KBM-7 (cell line): ENCODE measurements at places on chromosomes 2 and 18.

GRCh38 chr2:174007010-174007409 lies 41.8 kb upstream of the SP3 start:
- DNase-seq: no peak

DNA sequence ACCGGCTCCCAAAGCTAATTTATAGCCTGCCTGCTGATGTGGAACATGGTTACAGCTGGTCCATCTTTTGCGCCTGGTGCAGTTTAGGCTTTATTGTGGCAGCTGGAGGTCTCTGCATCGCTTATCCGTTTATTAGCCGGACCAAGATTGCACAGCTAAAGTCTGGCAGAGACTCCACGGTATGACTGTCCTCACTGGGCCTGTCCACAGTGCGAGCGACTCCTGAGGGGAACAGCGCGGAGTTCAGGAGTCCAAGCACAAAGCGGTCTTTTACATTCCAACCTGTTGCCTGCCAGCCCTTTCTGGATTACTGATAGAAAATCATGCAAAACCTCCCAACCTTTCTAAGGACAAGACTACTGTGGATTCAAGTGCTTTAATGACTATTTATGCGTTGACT lies 51.4 kb downstream of the TMEM178A start:
- DNase-seq: no peak

- DNase-seq: no peak
Observed at GRCh38 chr2:6789559-6790138, 76.1 kb downstream of the CMPK2 start.

- DNase-seq: no peak
Observed at GRCh38 chr2:222703886-222704285, 32.4 kb downstream of the MOGAT1 start.

GRCh38 chr18:24043403-24043802 lies 28.8 kb downstream of the TTC39C start:
- no peak for DNase-seq

DNA sequence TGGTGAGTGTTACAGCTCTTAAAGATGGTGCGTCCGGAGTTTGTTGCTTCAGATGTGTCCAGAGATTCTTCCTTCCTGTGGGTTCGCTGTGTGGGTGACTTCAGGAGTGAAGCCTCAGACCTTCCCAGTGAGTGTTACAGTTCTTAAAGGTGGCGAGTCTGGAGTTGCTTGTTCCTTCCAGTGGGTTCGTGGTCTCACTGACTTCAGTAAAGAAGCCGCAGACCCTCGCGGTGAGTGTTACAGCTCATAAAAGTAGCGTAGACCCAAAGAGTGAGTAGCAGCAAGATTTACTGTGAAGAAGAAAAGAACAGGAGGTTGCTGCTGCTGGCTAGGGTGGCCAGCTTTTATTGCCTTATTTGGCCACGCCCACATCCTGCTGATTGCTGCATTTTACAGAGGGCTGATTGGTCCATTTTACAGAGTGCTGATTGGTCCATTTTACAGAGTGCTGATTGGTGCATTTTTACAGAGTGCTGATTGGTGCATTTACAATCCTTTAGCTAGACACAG lies 34.0 kb upstream of the SPTBN1 start:
- DNase-seq: peak; percentile 93

DNA sequence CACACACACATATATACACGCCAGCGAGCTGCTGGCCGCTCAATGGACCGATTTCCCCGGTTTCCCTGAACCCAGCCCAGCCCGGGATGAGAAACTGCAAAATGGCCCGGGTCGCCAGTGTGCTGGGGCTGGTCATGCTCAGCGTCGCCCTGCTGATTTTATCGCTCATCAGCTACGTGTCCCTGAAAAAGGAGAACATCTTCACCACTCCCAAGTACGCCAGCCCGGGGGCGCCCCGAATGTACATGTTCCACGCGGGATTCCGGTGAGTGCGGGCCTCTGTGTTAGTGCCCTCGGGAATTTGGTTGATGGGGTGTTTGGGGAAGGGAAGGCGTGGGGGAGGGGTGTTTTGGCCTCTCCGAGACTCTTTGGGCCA lies 392 bp downstream of the ST8SIA3 start:
- DNase-seq: no peak

DNA sequence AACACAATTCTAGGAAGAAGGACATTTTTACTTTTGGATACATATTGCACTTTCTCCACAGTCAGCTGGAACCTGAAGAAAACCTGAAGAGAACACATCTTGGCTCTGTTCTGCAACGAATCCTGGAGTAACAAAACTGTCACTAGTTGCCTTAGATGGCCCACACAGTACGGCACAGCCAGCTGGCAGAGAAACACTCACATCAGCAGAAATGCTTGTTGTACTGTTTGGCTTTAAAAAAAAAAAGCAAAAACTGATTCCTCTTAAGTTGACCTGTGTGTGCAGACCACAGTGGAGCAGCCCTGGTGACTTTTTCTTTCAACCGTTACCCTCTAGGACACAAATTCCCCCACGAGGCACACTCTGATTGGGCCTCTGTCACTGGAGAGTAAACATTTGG lies 152.3 kb upstream of the TWIST2 start:
- DNase-seq: no peak

DNA sequence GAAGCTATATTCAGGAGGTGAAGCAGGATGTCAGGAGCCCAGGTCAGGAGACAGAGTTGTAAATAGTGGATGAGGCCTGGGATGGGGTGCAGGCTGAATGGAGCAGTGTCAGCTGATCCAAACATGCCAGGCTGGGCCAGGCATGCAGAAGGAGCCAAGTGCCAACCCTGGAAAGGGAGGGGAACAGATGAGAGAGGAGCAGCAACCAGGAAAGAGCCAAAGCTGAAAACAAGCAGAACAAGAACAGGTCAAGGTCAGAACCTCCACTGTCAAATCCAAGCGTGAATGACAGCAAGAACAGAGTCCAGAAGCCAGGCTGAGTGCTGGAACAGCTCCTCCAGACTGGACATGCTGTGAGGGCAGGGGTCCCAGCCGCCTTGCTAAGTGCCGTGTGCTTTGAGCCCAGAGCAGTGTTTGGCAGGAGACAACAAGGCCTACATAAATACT lies 49.2 kb upstream of the PPP1CB start:
- no peak for DNase-seq

DNA sequence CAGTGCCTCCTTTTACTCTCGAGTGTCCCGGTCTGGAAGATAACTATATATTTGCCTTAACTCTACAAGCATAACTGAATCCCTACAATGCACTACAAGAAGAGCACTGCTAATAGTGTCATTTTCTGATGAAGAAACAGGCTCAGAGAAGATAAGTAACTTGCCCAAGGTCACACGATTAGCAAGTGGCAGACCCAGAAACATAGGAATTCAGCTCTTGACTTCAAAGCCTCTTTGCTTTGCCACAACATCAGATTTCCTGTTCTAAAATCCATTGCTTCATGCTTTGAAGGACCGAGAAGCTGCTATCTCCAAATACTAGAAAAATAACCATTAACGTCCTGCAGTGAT lies 65.6 kb downstream of the HS1BP3 start:
- no peak for DNase-seq

DNA sequence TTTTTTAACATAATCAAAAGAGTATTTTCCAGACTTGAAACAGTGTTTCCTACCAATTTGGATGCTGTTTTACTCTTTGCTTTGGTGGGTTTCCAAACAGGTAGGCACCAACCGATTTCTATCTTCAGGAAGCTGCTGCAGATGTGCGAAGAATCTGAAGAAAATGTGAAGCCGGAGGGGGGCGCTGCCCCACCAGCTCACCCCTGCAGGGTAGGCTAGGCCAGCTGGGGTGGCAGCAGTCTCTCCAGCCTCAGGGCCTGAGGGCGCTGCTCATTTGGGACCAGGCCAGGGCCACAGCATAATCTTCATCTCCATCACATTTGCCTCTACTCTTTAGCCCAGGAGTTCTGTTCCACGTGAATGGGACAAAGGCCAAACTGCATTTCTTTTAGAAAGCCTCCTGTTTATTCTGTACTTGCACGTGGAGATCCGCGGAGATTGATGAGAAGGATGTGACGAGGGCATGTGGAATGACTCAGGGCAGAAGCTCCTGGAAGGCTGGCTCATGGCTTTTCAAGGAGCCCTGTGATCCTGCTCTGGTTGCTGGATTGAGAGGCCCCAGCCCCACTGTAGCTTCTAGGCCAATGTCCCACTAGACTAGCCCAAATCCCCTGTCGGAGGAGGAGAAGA lies 84.2 kb upstream of the FAM136A start:
- DNase-seq: no peak

DNA sequence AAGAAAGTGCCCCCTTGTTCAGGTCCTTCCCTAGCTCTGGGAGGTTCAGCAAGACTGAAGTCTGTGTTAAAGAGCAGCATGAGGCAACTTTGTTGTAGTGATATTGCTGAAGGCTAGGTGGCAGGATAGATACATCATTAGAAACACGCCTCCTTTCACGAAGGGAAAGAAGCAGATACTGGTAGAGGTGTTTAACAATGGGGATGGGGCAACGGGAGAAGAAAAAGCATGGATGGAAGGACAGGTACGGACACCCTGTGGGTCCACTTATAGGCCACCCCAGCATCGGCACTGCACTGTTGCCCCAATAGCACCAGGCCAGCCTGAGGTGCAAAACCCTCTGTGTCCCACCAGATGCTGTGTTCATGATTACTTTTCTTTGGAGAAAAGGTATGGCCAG lies 3.5 kb upstream of the IGFBP5 start:
- DNase-seq: peak; percentile 52

GRCh38 chr2:85794038-85794441 lies 40.2 kb downstream of the ATOH8 start:
- no peak for DNase-seq

GRCh38 chr2:6826081-6826913 lies 39.4 kb downstream of the CMPK2 start:
- DNase-seq: peak; percentile 91

- no peak for DNase-seq
Observed at GRCh38 chr18:69840001-69840400, 107.7 kb downstream of the CD226 start.

- no peak for DNase-seq
Observed at GRCh38 chr2:193409951-193410350, 1215.2 kb upstream of the TMEFF2 start.

DNA sequence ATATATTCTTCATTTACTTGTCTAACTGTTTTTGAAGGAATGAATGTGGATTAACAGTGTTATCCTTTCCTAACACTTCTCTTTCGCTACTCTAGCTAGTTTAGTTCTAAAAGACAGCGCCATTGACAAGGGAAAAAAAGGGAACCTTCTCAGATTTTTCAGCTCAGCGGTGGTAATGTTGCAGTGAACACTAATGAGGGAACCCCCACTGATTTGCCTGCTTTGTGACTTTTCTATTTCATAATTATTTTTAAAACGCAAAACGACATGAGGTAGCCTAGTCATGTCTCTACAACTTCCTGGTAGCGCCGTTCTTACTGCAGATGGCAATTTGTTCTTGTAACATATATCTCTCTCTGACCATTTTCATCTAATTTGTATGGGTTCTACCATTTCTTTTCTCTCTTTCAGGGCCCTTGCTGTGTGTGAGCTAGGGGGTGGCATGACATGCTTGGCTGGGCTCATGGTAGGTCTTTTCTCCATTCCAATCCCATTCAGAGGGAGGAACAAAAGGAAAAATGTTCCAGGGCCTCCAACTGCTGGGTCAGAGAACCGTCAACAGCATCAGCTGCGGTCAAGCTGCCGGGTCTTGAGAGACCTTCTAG lies 235.5 kb upstream of the SIX3 start:
- DNase-seq: peak; percentile 19
